CD4-positive, alpha-beta T cell treated with Interferon gamma for 1 hour (primary cell): ENCODE measurements at places on chromosomes 1 and 21.

- DNase-seq, result no peak
These were observed 37.9 kb downstream of the TGFB2 start for GRCh38 chr1:218383051-218383450.

GRCh38 chr1:41662765-41663437 is 178.4 kb upstream of the EDN2 start:
- DNase-seq, result no peak

DNA sequence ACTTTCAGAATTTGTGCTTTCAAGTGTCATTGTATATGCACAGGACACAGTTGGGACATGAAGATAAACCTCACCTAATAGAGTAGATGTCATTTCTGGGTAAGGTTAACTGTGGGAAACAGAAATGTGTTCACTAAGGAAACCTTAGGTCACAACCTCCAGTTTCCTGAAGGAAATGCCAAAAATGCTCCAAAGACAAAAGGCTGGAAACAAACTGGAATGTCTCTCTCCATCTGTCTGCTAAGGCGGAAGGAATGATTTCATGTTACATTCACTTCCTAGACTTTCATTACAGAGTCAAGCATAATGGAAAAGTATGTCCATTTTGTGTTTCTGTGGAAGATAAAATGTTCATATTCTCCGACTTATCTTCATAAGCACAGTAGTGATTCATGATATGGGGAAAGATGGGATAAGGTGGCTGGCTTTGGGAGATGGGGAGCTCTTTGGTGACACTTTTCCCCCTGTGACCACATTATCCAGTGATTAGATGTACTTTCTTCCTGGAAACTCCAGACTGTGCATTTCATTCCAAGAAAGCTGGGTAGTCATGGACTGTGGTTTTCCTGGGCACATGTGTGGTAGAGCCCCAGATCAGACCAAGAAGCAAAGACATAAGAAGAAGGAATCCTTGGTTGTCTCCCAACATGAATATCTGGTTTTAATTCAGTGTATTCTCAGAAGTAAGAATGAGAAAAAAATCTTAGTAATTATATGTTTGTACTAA is 5.7 kb downstream of the S1PR1 start:
- DNase-seq, result no peak

- no peak for DNase-seq
These were observed 29.9 kb upstream of the CTBS start for GRCh38 chr1:84603941-84604830.

DNA sequence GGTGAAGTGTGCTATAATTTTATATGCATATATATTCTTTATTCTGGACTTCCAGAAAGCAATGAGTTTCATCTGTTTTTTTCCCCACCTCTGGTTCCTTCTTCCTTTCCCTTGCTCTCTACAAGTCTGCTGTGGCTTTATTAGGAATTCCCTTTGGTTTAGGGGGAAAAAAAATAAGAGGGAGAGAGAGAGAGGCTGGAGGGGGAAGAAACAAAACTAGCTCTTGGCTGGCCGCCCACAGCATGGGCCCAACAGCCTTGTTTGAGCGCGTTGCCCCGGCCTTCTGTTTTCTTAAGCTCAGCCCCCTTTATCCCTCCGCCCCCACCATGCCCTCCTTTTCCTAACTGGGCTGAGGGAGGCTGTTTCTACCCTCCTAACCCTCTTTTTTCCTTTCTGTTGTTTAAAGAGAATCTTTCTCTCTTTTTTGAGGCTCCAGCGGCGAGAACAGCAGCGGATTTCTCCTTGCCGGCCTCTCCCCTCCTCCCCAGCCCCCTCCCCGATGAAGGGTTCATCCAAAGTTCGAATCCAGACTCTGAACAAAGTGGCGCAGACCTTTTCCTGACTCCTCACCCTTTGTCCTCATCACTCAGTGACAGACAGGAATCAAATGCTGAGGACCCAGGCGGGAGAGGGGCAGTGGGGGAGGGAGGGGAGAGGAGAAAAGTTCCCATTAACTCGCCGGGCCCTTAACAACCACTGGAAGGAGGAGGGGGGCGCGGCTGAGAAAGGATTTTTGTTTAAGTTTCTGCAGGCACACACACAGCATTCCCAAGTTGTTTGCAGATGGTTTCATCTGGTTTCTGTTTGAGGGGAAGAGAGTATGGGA is 29.7 kb downstream of the PBX1 start:
- DNase-seq, result no peak

DNA sequence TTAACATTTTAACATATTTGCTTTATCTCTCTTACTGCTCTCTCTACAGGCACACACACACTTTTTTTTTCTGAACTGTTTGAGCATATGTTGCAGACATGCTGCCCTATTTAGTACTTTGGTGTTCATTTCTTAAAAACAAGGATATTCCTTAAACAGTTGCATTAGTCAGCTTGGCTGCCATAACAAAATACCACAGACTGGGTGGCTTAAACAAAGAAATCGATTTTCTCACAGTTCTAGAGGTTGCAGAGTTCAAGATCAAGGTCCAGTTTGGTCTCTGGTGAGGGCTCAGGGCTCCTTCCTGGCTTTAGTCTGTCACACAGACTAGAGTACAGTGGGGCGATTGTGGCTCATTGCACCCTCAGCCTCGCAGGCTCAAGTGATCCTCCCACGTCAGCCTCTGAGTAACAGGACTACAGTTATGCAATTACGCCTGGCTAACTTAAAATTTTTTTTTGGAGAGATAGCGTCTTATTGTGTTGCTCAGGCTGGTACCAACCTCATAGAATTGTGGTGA is 46.7 kb downstream of the RPRD2 start:
- no peak for DNase-seq

DNA sequence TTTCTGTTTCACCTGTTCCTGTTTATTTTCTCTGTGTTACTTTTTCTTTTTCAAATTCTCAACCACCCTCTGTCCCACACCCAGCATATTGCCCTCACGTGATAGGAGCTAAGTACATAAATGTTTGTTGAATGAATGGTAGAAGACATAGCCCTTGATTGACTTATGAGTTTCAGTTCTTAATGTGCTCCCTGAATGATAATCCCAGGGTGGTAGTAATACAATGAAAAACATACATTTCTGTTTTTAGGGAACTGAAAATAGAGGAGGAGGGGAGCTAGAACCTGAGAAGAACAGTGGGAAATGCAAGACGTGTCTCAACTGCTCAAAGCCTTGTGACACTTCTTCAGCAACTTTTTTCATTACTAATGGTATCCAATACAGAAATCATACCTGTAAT is 147.1 kb downstream of the SPATA46 start:
- DNase-seq, result no peak

- DNase-seq, result no peak
These were observed 84.9 kb upstream of the CXADR start for GRCh38 chr21:17427831-17428483.

- DNase-seq, result no peak
These were observed 2.8 kb upstream of the CD1C start for GRCh38 chr1:158286941-158287346.

- no peak for DNase-seq
These were observed 109.0 kb downstream of the PGBD5 start for GRCh38 chr1:230316864-230317745.

DNA sequence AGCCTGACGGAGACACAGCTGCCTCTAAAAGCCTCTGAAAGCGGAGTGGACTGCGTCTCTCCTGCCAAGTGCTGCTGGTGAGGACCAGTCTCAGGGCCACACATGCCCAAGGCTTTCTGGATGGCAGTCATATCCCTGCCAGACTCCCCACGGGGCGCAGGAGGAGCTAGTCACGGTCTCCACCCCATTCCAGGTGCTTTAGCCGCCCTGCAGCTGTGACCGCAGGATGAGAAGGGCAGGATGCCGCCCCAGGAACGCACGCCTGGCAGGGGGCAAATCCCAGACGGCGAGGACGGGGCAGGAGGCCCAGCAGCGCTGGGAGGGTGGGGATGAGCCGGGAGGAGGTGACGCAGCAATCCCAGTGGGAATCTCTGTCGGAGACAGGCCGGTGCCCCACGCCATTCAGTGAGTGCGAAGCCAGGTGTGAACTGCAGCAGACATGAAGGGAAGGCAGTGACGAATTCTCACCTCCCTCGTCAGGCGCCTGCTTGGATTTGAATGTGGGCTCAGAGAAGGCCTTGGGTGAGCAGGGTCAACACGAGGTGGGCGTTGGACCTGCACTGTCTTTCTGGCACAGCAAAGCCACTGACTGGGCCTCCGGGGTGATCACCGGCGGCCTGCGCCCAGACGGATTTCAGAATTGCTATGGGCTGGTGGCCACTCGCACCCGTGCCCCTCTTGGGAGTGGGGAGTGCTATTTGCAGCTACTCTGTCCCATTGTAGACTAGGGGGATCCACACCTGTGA is 38.5 kb upstream of the SLC19A1 start:
- DNase-seq, result no peak

GRCh38 chr1:212561501-212561931 is 47.0 kb upstream of the ATF3 start:
- DNase-seq, result no peak

DNA sequence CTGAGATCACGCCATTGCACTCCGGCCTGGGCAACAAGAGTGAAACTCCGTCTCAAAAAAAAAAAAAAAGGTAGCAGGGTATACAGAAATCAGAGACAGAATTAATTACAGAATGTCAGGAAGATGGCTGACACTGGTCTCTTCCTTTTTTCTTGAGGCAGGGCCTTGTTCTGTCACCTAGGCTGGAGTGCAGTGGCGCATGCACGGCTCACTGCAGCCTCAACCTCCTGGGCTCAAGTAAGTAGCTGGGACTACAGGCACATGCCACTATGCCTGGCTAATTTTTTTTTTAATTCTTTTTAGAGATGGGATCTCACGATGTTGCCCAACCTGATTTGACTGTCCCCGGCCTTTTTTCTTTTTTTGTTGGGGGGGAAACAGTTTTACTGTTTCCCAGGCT is 16.4 kb downstream of the RNU5D-1 start:
- DNase-seq, result no peak

- no peak for DNase-seq
These were observed 16.1 kb downstream of the UCHL5 start for GRCh38 chr1:193042766-193043691.

DNA sequence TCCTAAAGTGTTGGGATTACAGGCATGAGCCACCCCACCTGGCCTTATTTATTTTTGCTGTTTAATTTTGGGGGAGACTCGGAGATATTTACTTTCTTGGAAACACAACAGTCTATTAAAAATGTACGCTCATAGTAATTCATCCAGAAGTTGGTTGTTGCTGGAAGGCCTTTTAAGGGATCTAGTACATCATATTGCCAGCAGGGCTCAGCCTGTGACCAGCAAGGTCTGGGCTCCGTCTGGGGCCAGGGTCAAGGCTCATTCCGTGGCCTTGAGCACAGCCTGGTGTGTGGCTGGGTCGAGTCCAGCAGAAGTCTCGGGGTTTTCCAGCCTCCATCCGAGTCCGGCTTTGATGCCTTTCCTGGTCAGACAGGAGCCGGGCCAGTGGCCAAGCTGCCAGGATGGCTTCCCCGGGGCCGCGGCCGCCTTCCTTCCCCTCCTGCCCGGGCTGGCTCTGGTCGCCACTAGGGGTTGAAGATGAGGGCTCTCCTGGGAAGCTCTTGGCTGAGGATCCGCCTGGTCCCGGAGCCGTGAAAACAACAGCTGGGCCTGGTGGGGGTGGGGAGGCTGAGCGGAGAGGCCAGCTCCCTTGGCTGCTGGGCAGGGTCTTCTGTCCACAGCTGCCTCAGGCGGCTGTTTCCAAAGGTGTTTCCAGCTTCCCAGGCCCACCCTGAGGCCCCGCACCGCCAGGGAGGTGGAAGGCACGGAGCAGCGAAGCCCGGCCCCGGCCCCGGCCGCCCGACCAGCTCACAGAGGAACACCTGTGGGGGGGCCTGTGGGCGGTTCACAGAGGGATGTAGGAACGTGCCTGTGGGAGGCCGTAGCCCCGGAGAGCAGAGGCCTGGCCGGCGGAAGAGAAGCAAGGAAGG is 5.1 kb upstream of the VWA1 start:
- no peak for DNase-seq

GRCh38 chr1:232589812-232590743 is 39.9 kb downstream of the SIPA1L2 start:
- peak; percentile 34 for DNase-seq

GRCh38 chr1:64683419-64683818 is 61.5 kb upstream of the RAVER2 start:
- DNase-seq, result no peak

DNA sequence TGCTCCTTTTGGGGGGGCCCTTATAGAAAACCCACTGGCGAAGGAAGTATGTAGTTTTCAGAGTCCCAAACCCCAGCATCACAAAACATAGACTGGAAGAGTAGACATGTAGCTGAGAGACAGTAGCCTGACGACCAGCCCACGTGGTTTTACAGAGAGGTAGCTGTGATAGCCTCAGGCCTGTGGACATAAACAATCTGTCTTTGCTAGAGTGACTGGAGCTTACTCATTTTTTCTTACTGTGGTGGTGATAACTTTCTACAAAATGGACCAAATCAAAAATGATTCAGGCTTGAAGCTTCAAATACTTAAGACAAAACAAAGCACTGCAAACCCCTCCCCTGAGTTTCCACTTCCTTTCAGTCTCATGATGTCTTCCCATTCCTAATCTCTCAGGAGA is 497.0 kb downstream of the RWDD3 start:
- DNase-seq, result no peak

DNA sequence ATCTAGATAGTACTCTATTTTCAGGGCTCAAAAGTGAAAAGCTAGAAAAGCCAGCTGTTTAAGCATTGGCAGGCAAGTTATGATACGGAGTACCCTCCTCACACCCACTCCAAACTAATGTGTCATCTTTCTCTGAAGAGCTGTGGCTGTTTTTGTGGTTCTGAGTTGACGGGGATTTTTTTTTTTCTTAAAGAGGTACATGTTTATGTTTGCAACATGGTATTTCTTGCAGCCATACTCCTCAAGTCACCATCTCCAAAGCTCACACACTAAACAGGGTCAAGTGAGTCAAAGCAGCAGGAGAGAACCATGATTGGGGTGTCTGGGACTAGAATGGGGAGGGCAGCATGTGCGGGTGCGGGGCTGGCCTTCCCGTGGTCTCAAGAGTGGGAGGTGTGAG is 347.2 kb downstream of the DISC1 start:
- no peak for DNase-seq

- no peak for DNase-seq
These were observed 657 bp upstream of the LIN9 start for GRCh38 chr1:226309398-226310244.

DNA sequence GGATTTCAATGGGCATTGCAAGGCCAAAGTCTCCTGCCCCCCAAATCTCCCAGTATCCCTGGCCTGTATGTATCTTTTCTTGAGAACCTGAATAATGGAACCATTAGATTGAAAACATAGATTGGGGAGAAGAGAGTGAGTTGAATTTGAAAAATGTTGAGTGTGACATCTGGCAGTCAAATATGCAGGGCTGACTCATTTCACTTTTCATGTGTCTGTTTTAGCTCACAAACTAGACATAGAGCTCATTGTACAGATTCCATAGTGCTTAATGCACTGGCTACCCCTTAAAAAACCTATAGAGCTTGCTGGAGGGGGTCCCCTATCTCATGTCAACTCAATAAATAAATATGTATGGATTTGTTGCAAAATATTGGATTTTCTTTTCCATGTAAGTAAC is 30.8 kb downstream of the DDR2 start:
- no peak for DNase-seq

- no peak for DNase-seq
These were observed 186.6 kb downstream of the KAZN start for GRCh38 chr1:14784790-14785773.

GRCh38 chr1:59156526-59157199 is 140.2 kb upstream of the FGGY start:
- no peak for DNase-seq

- no peak for DNase-seq
These were observed 2.1 kb upstream of the RAB3GAP2 start for GRCh38 chr1:220274251-220274855.
